Activated CD8-positive, alpha-beta T cell treated with anti-CD3 and anti-CD28 coated beads for 36 hours (primary cell): ENCODE measurements at places on chromosomes 7 and 10.

GRCh38 chr7:137597856-137598255, 248.9 kb downstream of the DGKI start:
- no peak for DNase-seq

GRCh38 chr10:90913774-90914420, 7.0 kb downstream of the ANKRD1 start:
- DNase-seq: no peak

DNA sequence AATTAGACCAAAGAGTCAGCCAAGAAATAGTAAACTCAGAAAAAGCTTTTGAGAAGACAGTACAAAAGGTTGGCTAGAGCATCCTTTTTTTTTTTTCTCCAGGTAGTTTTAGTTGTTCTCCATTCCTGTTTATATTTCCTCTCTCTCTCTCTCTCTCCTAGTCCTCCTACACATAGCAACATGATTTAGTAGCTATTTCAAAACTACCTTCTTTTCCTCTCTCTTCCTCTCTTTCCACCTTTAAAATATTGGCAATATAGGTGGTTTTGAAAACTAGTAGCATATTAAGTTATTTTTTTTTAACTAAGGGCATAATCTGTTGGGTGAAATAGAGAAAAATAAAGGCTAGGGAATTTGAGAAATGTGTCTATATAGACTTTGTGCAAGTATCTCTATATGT, 5.0 kb downstream of the SKIDA1 start:
- DNase-seq: no peak

DNA sequence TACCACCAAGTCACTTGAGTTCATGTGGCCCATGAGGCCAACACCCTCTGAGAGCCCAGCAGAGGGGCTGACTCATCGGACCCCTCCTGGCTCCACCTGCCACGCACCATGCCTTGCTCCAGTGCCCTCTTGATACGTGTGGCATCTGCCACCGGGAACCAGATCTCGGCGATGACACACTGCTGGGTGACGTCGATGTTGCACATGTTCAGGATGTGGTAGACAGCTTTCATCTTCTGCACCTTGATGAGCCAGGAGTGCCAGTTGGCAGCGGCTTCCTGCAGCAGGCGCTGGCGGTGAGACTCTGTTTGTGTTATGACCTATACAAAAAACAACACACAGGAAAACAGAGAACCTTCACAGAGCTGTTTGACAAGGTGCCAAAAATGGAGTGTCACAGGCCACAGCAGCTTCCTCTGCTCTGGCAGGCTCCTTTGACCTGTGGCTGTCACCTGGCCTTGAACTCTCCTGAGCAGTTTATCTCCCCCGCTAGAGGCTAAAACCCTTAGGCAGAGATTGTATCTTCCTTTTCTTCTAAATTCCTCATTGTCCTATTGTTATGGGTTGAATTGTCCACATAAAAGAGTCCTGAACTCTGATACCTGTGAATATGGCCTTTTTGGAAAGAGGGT, 45.2 kb upstream of the TMEM213 start:
- DNase-seq: peak; percentile 98

- DNase-seq: no peak
Observed at GRCh38 chr10:28800144-28800543, 122.8 kb downstream of the BAMBI start.

DNA sequence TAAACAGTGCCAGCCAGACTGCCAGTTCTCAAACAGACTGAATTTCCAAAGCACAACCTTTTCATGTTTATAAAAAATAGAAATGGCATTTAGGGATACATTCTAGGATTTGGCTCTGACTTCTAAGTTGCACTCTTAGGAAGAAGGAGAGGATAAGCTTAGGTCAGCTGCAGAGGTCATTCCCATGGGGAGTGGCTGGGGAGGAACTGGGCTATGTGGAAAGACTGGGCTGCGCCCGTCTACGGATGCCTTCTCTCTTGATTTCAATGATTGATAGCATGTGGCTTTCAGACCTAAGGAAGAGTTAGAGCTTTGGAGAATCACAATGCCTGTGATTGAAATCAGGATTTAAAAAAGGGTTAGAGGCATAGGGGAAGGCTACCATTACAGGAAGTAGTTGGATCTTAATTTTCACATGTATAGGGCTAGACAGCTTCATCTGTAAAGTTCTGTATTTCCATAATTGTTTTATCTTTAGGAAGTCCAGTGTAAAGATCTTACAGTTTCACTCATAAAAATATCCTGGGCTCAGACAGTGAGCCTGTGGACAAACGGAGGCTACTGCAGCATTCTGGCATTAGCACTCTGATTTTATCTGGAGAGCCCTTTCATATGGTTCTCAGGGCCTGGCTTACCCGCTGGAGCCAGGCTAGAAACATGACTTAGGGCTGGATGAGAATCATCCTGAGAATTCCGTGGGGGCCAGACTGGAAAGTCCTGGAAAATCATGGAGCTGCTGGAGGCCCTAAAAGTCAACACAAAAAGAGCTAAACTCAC, 29.5 kb downstream of the NUDT5 start:
- DNase-seq: no peak

- DNase-seq: no peak
Observed at GRCh38 chr7:100808354-100808875, 18.9 kb downstream of the EPHB4 start.

DNA sequence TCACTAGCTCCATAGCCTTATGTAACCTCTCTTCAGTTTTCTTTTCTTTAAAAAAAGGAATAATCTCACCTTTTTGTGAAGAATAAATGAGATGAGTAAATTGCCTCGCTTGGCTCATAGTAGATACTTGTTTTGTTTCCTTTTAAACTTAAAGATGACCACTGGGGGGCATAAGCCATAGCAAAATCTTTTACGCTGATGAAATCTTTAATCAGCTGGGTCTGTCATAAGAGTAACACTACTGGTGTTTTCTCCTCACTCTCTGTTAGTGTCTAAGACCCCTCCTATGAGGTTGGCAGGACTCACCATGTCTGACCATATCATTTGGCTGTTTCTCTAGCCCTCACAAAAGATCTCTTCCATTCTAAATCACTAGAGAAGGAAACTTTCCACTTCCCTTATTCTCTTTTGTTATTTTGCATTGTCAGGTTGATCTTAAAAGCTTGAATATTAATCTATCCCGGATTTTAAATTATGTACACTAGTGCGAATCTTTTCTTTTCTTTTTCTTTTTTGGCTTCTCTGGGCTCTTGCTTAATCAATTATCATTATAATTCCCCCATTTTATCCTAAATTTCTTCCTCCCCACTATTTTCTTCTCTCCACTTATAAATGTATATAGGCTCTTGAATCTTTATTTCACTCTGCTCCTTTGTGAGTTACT, 12.5 kb downstream of the STAG3 start:
- no peak for DNase-seq

- DNase-seq: no peak
Observed at GRCh38 chr7:39967406-39968161, 17.5 kb downstream of the CDK13 start.

DNA sequence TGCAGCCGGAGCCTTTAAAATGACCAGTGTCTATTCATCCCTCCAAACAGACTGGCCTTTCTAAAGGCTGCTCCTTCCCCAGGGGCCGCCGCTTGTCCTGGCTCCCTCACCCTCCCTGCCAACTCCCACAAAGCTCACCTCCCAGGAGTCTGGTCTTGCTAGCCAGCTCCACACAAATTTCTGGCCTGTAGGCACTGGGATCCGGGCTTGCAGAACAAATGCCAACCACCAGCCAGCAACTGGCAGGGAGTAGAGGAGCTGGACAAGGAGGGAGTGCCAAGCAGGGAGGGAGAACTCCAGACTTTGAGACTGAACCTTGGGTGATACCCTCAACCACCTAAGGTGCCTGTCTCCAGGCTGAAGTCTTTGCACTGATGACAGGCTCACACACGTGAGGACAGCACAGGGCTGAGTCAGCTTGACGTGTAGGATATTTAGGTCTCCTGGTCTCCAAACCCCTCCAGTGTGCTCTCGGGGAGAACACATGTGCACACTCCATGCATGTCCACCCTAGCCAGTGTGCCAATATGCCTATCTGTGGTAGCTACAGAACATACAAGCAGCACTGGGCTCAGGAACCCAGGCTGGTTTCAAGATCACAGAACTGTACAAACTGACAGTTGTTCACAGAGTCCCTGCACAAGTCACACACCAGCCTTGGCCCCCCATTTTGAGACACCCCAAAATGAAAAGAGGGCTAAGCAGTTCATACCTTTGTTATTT, 6.0 kb downstream of the PAX2 start:
- no peak for DNase-seq

DNA sequence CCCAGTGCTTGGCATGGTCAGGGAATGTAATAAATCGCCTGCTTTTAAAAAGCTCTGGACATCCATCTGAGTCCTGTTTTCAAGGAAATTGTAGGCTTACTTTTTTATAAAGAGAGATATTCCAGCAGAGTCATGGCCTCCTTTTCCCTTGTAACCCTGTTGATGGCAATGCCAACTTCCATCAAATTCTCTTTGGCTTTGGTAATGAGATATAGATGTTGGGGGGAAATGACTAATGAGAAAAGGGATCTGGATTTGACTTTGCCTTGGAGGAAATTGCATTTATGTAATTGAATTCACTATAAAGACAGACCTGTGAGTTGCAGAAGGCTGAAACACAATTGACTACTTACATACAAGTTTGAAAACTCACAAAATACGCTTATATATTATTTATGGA, 347.5 kb downstream of the GPR158 start:
- no peak for DNase-seq

GRCh38 chr10:30080161-30080560, 20.8 kb upstream of the JCAD start:
- no peak for DNase-seq

GRCh38 chr7:131656980-131657723, 100.7 kb upstream of the PODXL start:
- DNase-seq: no peak

DNA sequence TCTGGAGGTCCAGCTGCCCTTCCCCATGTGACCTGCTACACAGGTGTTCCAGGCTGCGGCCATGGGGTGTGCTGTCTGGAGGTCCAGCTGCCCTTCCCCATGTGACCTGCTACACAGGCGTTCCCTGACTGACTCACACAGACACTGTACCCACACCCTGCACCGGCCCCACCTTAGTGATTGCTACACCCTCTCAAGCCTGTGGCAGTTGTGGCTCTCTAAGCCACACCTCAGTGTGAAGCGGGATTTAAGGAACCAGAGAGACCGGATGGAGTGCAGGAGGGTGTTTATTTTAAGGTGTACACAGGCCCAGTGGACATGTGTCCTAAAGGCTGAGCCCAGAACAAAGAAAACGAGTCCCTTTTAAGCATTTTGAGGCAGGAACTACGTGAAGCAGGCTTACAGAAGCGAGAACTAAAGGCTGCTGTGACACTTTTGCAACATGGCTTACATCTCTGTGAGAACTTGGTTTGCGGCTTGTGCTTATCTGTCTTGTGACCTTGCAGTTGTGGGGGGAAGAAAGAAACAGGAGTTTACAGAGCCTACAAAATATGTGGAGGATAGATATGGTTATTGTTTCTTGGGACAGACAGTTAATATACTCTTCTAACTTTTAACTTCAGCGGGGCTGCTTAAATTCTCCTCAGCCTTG, 326.4 kb downstream of the PAXIP1 start:
- no peak for DNase-seq

GRCh38 chr7:23454881-23455526, 15.3 kb downstream of the IGF2BP3 start:
- no peak for DNase-seq

- DNase-seq: no peak
Observed at GRCh38 chr10:71636588-71636987, 83.0 kb downstream of the C10orf105 start.

DNA sequence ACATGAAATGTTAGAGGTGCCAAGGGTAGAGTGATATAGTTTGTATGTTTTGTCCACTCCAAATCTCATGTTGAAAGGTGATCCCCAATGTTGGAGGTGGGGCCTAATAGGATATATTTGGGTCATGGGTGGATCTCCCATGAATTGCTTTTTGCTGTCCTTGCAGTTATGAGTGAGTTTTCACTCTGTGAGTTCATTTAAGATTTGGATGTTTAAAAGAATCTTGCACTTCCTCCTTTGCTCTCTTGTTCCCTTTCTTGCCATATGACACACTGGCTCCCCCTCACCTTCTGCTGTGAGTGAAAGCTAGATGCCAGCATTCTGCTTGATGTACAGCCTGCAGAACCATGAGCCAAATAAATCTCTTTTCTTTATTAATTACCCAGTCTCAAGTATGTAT, 269.2 kb downstream of the ZWINT start:
- DNase-seq: no peak

DNA sequence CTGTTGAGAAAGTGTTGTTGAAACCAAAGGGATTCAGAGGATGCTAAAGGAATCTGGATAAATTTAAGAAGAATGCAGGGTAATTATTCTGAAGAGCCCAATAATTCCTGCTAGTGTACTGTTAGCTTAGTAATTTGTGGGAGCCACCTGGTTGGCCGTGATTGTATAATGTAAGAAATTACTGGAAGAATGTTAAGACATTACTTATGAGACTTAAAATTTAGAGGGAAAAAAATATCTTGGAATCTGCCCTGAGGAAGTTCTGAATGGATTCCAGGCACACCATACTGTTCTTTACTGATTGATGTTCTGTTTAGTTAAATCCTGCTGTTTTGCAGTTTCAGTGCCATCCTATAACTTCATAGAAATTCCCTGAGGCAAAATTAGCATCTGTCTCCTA, 155.0 kb upstream of the RHOBTB1 start:
- DNase-seq: no peak

- no peak for DNase-seq
Observed at GRCh38 chr7:46173476-46174195, 252.6 kb upstream of the IGFBP3 start.

DNA sequence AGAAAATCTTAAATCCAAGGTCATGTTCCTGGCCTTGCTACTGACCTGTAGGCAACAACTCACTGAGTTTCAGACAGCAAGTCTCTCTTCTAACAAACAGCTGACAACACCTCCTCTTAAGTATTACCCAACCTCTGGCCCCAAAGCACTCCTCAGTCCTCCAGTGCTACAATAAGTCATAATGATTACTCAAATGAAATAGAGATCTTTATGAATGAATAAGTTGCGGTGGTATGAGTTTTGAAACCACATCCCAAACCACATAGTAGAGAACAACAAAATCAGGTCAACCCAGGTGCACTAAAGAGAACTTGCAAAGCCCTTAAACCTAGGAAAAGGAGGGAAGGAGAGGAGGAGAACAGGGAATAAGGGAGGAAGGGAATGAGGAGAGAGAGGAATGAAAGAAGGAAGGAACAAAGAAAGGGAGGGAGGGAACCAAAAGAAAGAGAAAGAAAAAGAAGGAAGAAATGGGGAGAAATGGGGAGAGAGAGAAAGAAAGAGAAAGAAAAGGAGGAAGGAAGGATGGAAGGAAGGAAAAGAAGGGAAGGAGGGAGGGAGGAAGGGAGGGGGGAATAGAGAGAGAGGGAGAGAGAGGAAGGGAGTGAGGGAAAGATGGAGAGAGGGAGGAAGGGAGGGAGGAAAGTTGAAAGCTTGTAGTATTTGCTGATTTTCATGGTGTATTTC, 142.8 kb upstream of the CALCR start:
- DNase-seq: no peak

GRCh38 chr10:76051007-76051936, 619.8 kb downstream of the LRMDA start:
- DNase-seq: no peak

- DNase-seq: no peak
Observed at GRCh38 chr7:23264916-23265458, 18.4 kb downstream of the GPNMB start.

GRCh38 chr7:127819975-127820731, 168.2 kb downstream of the SND1 start:
- no peak for DNase-seq

- no peak for DNase-seq
Observed at GRCh38 chr10:88039496-88040200, 176.2 kb downstream of the PTEN start.

GRCh38 chr10:51651063-51651462, 48.3 kb downstream of the CSTF2T start:
- no peak for DNase-seq
